MV-4-11 (cell line): ENCODE measurements at places on chromosomes 5 and 9.

- no peak for DNase-seq
Measured at GRCh38 chr5:140007311-140007710, 35.8 kb downstream of the NRG2 start.

- DNase-seq: no peak
Measured at GRCh38 chr5:95375591-95375990, 15.6 kb upstream of the FAM81B start.

DNA sequence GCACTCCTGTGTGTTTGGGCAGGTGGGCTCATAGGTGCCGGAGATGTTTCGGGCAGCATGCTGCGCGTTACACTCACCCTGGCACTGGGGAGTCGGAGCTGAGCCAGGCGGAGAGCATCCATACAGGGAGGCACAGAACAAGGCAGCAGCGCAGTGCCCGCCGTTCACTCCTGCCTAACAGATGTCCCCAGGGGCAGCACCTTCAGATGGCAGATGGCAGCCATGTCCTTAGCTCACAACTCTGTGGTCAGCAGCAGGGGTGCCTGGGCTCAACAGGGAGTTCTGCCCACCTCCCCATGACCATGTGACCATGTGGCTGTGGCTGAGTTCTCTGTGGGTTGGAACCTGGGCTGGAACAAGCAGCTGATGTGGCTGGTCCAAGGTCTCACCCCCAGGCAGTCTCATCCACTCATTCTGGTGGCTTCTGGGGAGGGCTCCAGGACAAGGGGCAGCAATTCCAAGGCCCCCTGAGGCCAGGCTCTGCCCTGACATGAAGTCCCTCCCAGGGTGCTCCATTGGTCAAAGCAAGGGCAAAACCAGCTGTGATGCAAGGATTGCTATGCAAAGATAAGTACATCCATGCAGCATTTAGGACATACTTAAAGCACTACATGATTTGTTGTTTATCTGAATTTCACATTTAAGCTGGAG lies 64.2 kb downstream of the MRPL36 start:
- DNase-seq: no peak

DNA sequence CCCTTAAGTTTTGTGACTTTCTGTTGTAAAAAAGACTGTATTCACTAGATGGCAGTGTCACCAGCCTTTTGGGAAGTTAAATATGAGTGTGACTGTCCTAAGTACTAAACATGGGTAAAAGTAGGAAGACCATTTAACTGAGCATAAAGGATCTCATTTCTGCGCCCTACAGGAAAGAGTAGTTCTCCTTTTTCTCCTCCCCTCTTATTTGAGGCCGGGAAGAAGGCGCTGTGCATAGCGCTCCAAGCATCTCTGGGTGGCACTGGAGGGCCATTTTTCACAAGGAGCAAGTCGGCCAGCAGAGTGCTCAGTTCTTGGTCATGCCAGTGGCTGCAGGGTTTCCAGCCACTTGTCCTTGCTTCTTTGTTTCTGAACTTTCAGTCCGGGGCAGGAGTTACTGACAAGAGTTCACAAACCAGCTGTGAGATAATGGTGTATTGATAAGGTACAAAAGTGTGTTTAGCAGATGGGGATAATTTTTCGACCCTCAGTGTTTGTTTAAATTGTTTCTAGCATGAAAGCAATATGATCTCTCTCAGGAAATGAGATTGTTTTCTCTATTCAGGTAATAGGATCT lies 227.6 kb upstream of the DMRT1 start:
- DNase-seq: peak; percentile 97

DNA sequence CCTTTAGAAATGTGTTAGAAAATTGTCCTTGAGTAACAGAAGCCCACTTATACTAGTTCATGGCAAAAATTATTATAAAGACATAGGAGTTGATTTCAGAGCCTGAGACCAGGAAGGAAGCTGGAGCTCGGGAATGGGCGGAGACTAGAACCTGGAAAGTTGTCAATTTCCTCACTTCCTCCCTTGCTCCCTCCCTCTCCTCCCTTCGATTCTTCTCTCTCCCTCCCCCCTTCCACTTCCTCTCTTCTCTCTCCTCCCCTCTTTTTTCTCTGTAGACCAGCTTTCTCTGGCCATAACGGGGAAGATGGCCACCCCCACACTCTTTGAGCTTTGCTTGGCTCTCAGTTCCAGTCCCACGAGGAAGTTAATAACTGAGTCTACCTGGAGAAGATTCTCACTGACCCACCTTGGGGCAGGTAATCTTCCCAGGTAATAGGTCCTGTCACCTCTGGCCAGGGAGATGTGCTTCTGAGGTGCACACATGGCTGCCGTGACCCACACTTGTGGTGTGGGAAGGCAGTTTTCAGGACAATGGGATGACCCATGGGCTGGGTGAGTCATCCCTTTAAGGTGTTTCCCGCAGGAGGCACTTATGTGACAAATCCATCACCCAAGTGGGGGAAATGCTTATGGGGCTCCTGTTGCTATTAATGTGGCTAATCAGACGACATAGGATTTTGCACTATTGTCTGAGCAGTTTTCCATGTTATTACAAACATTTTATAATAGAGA lies 78.7 kb downstream of the HSPA4 start:
- DNase-seq: peak; percentile 50

GRCh38 chr9:87115785-87116184 lies 168.5 kb upstream of the GAS1 start:
- DNase-seq: no peak

DNA sequence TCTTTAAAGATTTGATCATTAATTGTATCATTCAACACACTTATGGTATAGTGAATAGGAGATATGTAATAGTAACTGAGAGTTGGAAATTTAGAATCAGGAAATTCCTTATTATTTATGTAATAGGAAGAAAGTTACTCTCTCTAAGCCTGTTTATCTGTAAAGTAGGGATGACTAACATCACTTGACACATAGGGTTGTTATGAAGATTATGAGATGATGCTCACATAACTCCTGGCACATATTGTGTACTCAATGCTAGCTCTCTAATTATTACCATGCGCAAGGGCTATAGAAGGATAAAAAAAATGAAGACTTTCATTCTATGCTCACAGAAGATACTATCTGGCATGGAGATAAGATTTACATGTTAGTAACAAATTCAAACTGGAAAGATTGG lies 149.9 kb downstream of the ISOC1 start:
- no peak for DNase-seq

- no peak for DNase-seq
Measured at GRCh38 chr5:135386096-135386495, 12.9 kb downstream of the MACROH2A1 start.

GRCh38 chr5:78613756-78614155 lies 34.8 kb downstream of the LHFPL2 start:
- no peak for DNase-seq

- DNase-seq: no peak
Measured at GRCh38 chr5:172413601-172414171, 40.6 kb downstream of the SH3PXD2B start.

- no peak for DNase-seq
Measured at GRCh38 chr5:23013395-23013998, 160.4 kb upstream of the CDH12 start.

- DNase-seq: no peak
Measured at GRCh38 chr5:123558762-123559433, 46.9 kb downstream of the CSNK1G3 start.

DNA sequence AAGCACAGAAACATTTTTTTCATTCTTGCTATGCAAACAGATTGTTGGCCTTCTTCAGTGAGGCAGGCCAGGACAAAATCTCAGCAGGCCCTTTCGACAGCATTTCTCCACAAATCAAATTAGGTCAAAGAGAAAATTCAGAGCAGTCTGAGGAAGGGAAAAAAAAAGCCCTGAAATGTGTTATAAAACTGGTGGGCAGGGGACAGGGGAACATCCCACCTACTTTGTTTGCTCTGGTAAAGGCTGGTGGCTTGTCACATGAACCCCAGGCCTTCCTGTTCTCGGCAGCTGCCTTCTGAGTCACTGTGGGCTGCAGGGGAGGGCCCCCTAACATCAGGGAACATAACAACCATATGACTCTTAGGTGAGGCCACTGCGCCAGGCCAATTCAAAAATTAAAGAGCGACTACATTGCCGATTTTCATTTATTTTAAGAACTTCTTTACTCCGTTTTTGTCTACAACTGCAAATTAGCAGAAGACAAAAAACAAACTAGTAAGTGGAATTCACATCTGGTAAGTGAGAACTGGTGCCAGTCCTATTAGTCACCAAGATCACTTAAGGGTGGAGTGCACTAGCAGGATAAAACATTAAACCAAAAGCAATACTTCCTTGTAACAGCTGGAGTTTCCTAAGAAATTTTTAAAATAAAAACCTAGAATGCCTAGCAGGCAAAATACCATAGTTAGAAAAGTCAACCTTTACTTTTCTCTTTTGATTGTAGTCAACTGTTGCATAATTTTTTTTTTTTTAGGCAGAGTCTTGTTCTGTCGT lies 46.2 kb upstream of the DENND4C start:
- peak; percentile 84 for DNase-seq

GRCh38 chr5:108311682-108312081 lies 70.2 kb downstream of the FBXL17 start:
- DNase-seq: no peak

DNA sequence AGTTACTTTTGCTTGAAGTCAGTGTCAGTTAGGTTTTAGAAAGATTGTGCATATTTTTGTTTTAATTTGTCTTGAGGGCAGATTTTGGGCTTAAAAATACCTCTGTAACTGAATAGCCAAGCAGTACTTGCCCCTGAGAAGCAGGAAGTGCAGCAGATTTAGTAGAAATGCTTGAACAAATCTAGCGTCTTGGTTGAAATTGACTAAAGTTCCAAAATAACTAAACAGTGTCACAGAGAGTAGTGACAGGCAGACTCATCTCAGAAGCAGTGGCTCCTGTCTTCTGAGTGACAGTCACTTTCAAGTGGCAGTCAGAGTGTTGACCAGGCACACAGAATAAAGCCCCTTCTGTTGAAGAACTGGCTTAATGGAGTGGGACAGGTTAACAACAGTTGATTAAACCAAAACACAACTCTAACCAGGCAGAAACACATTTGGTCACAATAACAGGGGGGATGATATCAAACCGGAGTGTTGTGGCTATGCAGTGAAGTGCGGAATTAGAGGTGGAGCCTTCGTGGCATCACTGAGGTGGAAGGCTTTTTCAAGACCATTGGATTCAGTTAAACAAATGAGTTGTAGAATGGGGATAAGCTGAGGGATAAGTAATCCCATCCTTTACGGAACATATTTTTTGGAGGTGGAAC lies 29.1 kb downstream of the TRIO start:
- no peak for DNase-seq
